Activated T-cell treated with anti-CD3 and anti-CD28 coated beads, Interleukin-2, amount 50 U/mL, for 72 hours (primary cell): ENCODE measurements at places on chromosomes 6 and 20.
A peak's percentile ranks its signal among the peaks of the same experiment; 100 is the strongest.

GRCh38 chr20:19970256-19970765 lies 46.9 kb upstream of the NAA20 start:
- no peak for DNase-seq

GRCh38 chr20:33650111-33650752 lies 11.9 kb upstream of the C20orf144 start:
- no peak for DNase-seq

DNA sequence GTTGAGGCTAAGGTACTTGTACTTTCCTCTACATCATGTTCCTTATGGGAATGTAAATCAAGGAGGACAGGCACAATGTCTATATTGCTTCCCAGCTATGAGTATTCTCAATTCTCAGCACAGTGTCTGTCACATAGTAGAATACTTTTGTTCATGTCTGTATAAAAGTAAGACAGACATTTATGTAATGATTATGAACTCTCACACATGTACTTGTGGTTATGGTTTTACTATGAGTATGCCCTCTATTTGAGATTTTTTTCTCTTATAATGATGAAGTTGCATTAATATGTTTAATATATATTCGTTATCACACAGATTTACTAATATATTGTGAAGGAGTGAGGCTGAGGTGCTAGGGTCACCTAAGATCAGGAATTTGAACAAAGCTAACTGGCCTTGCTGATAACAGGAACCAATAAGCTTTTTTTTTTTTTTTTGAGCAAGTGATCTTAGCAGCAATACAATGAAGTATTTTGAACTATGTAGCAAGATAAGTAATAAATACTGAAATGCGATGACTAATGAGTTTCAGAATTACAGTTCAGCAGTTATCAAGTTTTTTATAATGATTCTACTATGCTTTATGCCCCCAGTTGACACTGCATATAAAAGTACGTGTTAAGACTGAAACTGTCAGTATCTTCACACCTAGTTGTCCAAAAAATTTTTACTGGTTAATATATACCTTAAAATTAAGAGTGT lies 623.1 kb downstream of the HTR1B start:
- DNase-seq: no peak

- no peak for DNase-seq
Measured at GRCh38 chr6:26385734-26386125, 2.8 kb downstream of the BTN2A2 start.

DNA sequence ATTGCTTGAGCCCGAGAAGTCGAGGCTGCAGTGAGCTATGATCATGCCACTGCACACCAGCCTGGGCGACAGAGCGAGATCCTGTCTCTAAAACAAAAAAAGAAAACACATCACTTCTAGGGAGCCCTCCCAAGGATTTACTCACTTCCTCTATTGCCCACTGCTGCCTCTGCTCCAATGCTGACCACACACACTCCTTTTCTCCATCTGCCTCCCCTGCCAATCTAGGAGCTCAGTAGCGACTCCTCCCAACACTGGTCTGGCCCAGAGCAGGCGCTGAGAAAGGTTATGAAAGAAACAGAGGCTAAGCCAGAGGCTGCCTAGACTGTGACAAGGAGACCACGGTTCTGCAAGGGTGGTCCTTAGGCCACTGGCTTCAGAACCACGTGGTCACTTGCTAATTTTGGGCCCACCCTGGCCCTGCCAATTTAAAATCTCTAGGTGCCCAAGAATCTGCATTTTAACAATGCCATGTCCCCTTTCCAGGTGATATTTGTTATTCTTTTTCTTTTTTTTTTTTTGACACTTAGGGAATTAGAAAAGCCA lies 1.3 kb upstream of the E2F1 start:
- no peak for DNase-seq

DNA sequence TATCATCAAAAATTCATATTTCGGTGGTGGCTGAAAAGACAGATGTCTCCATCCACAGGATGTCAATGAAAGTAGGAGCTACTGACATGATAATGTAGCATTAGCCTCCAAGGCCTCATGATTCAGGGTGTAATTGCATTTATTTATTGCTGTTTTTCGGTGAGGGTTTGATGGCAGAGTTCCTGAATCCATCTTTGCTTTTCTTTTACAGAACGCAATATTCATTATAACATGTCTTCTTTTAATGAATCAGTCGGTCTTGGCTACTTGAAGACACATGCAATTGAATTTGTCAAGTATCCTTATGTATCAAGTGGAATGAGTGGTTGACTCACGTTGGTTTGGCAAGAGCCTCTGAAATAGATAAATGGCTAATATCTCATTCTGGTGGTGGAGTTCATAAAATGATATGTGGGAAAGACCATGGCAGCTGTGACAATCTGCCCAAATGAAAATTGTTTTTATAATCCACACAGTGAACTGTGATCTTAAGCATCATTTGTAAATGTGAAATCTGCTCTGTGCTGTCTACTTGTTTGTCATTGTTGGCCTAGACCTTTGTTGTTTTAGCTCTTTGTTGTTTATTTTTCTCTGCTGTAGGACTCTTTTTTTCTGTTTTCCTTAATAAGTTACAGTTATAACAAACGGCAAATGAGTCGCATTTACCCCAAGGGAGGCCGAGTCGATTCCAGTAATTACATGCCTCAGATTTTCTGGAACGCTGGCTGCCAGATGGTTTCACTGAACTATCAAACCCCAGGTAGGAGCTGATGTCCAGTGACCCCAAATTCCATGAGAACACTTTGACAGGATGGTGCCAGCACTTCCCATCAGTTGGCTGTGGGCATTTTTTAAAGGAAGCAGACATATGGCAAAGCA lies 105.7 kb upstream of the LAMP5 start:
- DNase-seq: no peak

DNA sequence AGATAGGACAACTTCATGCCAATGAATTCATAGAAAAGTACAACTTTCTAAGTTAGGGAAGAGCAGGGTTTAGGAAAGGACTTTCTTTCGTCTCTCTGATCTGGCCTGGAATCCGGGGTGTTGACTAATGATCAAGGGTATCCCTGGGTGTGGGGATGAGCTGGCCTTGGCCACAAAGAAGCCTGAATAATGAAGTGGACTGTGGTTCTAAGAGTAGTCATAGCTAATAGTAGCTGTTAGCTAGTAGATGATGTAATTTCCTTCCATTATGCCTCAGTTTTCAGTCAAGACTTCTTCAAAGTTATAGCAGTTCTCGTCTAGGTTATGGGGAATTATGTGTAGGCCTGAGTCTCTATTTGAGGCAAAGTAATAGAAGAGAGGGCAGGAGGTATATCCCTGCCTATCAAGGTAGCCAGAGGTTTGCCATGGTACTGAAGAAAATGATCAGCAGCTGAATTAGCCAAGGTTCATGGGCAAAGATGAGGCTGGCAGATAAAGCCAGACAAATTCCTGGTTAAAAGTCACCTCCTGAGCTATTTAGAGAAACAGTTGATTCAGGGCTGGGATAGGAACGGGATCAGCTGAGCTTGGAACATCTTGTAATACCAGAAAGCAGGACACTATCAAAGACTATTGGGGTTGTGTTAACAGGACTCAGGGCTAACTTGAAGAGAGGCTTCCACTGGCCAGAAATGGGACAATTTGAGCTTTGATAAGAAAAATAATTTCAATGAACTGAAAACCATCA lies 18.7 kb upstream of the TRPC4AP start:
- DNase-seq: no peak

DNA sequence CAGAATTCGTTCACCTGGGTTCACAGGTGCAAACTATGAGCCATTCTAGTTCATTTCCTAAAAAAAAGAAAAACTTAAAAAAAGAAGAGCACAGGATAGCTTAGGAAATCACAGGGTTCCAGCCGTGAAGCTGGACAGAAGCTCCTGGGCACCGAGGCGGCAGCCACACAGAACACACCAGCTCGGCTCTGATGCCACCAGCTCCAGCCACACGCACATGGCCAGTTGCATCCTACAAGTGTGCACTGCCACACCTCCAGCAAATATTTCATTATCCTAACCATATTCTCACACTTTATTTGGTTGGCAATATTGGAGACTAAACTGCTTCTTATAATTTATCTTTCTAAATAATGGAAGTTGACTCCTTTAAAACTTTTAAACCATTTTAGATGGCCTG lies 26.2 kb upstream of the AFDN start:
- DNase-seq: no peak

DNA sequence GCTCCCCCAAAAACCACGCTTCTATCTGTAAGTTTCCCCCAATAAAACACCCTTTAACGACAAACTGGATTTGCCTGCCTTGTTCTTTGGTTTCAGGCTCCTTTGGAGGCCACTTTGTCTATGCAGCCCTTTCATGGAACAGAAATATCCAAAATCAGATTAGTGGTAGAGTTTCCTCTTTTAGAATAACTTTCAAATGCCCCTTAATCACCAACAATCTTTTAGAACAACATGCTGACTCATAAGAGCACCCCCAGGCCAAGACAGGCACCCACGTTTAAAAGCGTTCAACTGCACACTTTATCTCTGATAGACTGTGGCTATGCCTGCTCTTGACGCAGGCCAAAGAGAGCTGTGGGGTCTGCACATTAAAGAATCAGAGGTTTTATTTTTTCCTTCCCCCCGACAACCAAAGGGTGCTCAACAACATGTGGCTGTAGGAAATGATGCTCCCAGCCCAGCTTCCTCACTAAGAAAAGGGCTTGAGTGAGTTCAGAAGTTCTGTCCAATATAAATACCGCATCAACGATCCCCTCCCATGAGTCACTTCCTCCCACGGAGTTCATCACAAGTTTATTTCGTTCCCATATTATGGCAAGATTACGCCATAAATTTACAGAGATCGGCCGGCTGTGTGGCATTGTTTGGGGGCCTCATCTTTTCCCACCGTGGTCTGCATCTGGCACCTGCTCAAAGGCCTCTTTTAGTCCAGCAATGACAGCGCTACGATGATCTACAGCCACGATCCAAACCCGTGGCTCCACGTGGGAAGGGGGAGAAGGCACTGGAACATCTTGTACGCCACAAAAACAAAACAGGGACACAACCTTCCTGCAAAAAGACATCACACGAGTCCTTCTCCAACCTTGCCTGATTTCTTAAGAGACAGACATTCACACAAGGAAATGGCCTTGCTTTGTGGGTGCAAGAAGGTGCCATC lies 88.8 kb upstream of the NFATC2 start:
- DNase-seq: peak; percentile 55

- no peak for DNase-seq
Measured at GRCh38 chr6:146359131-146359530, 184.5 kb upstream of the RAB32 start.

- DNase-seq: no peak
Measured at GRCh38 chr20:43231829-43232228, 42.1 kb upstream of the PTPRT start.

DNA sequence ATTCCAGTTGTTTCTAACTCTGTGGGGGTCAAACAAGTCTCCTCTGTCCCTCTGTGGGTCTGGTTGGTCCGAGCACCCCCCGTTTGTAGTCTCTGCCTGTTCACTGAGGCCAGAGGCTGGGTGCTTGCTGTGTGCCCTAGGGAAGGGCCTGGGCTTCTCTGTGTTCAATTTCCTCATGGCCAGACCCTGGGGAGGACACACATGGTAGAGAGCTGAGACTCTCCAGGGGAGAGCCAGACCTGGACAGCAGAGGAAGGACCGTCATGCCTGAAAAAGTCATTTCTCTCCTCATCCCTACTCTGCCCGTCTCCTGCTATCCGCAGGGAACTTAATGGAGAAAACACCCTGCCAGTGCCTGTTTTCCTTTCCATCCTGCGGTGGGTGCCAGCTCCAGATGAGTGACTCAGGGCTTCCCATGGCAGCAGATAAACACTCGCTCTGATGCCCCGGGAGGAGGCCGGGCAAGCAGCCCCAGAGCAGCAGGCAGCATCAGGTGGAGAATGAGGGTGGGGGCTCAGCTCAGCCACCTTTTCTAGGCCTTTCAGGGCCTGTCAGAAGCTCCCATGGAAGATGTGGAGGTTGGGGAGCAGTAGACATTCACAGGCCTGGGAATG lies 51.9 kb downstream of the SNAI1 start:
- DNase-seq: no peak

DNA sequence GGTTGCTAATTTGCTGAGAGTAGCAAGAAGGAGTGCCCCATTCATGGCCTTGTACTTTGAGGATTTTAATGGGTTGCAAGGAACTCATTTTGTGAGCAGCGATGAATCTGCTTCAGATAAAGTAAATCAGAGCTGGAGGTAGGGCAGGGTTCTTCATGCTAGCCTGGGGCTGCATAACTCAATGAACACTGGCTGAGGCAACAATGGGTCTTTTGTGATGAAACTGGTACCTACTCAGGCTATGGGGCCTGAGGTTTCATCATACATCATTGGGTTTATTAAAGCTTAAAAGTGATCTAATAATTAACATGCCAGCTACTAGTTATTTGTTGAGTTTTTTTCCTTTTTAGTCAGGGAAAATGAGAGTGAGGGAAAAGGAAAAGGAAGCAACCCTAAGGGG lies 106.9 kb downstream of the FAM50B start:
- DNase-seq: no peak

DNA sequence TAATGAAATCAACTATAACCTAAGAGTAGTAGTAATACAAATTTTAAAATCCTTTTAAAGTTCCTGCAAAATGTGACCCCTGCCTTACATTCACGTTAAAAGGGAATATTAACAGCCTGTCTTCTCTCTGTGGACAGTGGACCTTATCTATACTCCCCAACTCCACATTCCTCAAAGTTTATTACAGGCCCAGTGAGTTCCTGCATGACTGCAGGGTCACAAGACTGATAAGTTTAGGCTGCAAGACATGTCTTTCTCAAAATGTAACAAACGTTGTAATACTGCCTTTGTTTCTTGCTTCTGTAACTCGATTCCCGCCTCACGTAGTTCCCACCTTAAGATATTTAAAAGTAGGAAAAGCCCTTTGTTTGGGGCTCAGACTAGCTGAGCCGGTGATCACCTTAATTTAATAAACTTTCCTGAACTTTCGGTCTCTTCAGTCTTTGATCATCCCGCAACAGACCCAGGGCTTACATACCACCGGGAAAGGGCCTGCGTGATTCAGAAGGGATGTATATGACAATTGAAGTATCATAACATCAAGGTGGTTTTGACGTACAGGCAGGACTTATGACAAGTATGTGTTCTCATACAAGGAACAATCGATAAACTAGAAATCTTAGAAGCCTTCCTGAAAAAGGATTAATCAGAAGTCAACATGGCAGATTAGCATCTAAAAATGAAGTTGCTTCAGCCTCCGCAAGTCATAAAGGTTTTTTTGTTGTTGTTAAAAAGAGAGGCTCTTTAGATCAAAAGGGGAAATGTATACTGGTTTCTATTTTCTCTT lies 3.0 kb downstream of the IL22RA2 start:
- no peak for DNase-seq

DNA sequence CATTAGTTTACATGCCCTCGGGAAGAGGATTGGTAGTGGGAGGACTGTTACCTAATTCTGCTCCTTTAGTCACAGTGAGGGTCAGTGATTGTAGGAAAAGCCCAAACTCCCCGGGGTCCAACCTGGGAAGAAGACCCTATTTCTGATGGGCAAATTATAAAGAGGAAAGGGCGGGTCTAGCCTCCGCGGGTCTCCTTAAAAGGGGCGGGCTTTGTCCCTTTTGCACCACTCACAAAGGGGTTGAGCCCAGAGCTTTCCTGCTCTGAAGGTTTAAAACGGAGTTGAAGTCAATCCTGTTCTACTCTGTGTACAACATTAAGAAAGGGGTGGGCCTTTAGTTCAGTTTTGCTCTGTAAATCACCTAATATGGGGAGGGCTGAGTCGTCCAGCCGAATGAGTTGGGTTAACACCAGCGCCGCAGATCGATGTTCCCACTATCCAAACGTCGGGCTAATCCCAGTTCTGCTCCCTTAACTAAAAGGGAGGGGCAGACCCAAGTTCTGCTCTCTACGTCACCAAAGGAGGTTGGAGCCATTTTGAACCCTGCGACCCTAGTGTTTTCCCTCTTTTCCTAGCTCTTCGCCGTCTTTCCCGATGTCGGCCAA lies 920 bp upstream of the RNF5 start:
- DNase-seq: peak; percentile 54
